ENCODE measurements at places on chromosomes 4 and X.

- DNase-seq: no peak
Observed at GRCh38 chr4:94428884-94429283, 22.9 kb upstream of the PDLIM5 start.

DNA sequence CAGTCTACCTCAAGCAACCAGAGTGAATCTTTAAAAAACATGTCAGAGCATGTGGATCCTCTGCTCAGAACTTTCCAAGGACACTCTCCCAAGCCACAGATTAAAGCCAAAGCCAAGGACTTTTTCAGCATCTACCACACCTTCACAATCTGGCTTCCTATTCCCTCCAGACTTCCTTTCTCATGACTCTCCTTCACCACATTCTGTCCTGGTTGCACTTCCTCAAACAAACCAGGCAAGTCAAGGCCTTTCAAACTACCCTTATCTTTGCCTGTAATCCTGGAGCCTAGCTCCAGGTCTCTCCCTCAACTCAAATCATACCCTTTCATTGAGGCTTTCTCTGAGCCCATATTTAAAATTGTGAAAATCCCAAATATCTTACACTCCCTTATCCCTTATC is 191.6 kb upstream of the GALNTL6 start:
- DNase-seq: no peak

- DNase-seq: peak; percentile 78
Observed at GRCh38 chrX:139932901-139933796, at the start of gene ATP11C. TSS of gene ATP11C (minus strand) at chrX:139933053. CDS start at chrX:139932042, 1,011 bp downstream.

GRCh38 chr4:145935253-145936141 is 3.1 kb downstream of the ZNF827 start:
- peak; percentile 68 for DNase-seq

- DNase-seq: peak; percentile 23
Observed at GRCh38 chr4:148787831-148788477, 345.7 kb upstream of the NR3C2 start.

- no peak for DNase-seq
Observed at GRCh38 chr4:120557372-120557771, 365.2 kb downstream of the PRDM5 start.

DNA sequence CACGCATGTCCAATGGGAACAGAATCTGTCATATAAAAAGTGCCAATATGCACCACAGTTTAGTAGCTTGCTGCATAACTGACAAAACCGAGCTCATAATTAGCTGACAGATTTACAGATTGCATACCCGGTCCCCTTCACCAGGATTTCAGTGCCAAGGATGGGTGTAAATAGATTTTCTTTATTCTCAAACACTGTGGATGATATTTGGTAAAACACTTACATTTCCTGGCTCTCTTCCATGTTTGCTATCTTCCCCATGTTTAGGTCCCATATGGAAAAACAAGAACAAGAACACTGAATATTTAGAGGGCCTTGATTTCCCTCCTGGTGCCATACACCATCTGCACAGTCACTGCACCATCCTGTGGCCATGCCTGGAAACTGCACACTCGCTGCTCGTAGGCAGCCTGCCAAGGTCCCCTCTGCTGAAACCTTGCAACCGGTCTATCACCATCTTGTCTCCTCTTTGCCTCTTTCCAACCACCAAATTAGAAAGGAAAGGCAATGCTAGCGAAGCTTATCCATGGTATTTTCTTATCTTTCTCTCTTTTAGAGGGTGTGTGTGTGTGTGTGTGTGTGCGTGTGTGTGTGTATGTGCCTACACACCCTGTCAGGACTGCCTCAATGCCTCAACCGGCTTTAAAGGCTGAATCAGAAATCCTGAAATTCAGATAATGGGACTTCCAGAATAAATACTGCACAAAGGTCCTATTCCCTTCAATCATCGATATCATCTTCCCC is 124.2 kb upstream of the MBNL3 start:
- DNase-seq: peak; percentile 65

- no peak for DNase-seq
Observed at GRCh38 chr4:84146300-84146959, 352.7 kb downstream of the NKX6-1 start.

DNA sequence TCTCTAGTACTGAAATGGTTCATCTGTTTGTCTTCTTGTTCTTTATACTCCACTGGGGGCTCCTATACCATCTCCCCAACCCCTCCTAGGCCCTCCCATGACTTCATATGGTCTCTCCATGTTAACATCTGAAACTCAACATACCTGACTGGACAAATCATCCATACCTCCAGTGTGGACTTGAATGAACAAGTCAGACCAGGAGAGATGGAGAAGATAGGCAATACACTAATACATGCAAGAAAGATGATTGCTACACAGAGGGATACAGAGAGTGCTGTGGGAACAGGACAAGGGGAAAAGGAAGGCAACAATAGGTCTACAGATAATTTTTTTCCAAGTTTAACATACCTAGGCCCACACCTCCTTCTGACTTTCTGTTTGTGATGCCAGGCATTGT is 175.1 kb downstream of the FHIP1A start:
- DNase-seq: no peak

- no peak for DNase-seq
Observed at GRCh38 chrX:45711231-45711630, 510.6 kb upstream of the DIPK2B start.

DNA sequence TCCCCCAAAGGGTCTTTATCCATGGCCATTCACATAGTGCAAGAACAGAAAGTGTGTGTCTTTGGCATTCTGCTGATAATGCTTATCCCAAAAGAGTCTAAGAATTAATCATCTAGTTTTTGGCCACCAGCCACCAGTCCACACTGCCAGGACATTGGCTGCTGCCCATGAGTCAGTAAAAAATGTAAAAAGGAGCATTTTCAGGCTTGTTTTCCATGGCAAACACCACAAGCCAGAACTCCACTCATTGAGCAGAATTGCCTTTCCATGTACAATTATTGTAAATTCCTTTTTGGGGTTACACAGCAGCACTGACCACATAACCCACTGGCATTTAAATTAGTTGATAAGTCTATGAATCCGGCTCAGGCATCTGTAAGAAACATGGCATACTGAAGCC is 89.2 kb upstream of the PRDX4 start:
- no peak for DNase-seq

DNA sequence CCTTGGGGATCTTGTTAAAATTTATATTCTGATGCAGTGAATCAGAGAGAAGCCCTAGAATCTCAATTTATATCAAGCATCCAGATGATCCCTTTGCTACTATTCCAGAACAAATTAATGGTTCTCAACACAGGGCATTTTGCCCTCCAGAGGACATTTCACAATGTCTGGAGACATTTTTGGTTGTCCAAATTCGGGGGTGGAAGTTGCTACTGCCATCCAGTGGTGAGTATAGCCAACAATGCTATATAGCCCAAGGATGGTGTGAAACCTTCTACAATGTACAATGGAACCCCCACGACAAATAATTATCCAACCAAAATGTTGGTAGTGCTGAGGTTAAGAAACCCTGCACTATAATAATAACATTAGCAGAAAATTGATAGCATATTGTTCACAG is 2440.0 kb downstream of the PCDH7 start:
- peak; percentile 53 for DNase-seq
